ENCODE measurements at places on chromosomes 4 and X. TPM values are rescaled to one million over a fixed set of nuclear protein-coding genes. Genes with fewer than 3 reads are reported as not detected.
A peak's percentile ranks its signal among the peaks of the same experiment; 100 is the strongest.

Gene ZCCHC12
- 0.94 TPM for total RNA-seq

Gene TLR7
- not detected for total RNA-seq

Gene CLNK
- total RNA-seq: not detected

Gene EGFL6
- total RNA-seq: 0.96 TPM

Gene BST1
- total RNA-seq: 1.9 TPM

Gene PAGE5
- total RNA-seq: not detected

- no peak overlapping the region for H3K27ac ChIP-seq
- H3K4me1 ChIP-seq: peaks cover 2% of the 10 kb centered on the region
- peaks cover 25% of the 10 kb centered on the region for H3K36me3 ChIP-seq
- no peaks in the 10 kb centered on the region for H3K27me3 ChIP-seq
- H3K4me3 ChIP-seq: no peak overlapping the region
Observed at GRCh38 chr4:147674073-147674472, 9.9 kb downstream of the PRMT9 start.

GRCh38 chrX:21853578-21853977 lies 2.2 kb upstream of the YY2 start:
- H3K27me3 ChIP-seq: no peaks in the 10 kb centered on the region
- H3K27ac ChIP-seq: no peak overlapping the region
- no peaks in the 10 kb centered on the region for H3K4me1 ChIP-seq
- no peak overlapping the region for H3K4me3 ChIP-seq
- no peak for DNase-seq
- peaks cover 5% of the 10 kb centered on the region for H3K36me3 ChIP-seq

- no peaks in the 10 kb centered on the region for H3K36me3 ChIP-seq
- H3K4me1 ChIP-seq: no peaks in the 10 kb centered on the region
- H3K4me3 ChIP-seq: no peak overlapping the region
- DNase-seq: no peak
- no peaks in the 10 kb centered on the region for H3K27me3 ChIP-seq
Observed at GRCh38 chr4:140935254-140935653, 179.1 kb upstream of the TBC1D9 start.

DNA sequence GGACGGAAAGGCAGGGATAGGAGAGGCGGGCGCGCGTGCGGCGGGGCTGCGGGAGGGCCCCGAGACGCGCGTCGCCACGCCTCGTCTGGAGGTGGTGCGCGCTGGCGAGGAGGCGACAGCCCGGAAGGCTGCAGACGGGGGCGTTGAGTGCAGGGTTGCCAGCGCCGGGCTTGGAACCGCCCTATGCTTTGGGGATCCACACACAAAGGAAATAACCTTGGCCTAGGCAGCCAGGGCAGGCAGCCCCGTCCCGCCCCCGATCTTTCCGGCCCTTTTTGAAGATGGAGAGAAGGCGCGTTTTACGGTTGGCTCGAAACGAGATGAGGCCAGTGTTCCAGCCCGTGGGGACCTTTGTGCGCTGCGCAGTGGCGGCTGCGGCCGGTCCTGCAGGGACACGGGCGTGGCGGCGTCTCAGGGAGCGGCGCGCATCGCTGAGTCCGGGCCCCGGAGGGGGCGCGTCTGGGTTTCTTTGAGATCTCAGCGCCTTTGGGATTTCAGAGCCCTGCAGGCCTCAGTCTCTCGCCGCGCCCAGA lies 50.8 kb upstream of the TRIM2 start:
- no peak overlapping the region for H3K27ac ChIP-seq
- H3K4me3 ChIP-seq: peak overlapping the region; percentile 78
- no peaks in the 10 kb centered on the region for H3K36me3 ChIP-seq
- H3K27me3 ChIP-seq: peaks cover 71% of the 10 kb centered on the region
- peak; percentile 68 for DNase-seq

DNA sequence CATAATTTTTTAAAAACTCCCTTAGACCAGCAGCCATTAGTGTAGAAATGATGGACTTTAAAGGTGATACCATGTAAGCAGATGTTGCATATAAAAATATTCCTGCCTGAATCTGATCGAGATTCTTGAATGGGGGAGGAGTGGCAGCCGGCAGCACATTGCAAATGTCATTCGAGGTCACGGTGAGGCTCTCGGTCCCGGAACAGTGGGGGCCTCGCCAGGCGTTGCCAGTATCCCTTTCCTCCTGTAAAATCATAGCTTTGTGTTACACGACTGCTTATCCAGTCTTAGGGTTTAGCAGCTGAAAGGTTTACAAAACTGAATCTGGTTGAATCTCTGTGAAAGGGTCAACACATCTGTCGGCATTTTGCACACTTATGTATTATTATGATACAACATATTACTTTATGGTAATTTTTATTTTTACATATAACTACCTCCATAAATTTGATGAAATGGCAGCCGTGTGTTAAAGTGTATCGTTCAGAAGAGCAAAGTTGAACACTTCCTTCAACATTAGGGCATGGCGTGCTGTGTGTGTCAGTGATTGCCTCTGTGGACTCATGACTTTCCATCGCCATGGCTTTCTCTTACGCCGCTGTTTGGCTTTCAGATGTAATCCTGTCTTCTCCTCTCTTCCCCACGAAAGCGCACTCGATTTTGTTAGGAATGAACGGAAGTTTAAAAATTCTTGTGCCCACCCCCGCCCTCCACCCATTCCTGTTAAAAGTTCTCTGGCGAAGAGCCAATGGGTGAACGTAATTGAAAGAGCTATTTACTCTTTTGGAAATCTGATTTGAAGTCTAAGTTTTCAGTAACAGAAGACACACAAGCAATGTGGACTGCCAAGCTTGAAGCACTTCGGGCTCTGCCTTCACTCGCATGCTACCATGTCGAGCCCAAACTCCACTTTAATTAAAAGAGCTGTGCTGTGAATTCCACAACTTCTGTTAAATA lies 114.8 kb downstream of the STOX2 start:
- 0 out of 2 replicates have a peak overlapping the region, but pooled peaks have one; percentile 8 for H3K27ac ChIP-seq
- DNase-seq: no peak
- H3K4me3 ChIP-seq: no peak overlapping the region
- peaks cover 9% of the 10 kb centered on the region for H3K36me3 ChIP-seq
- peaks cover 15% of the 10 kb centered on the region for H3K4me1 ChIP-seq

GRCh38 chr4:23736466-23736865 lies 153.4 kb downstream of the PPARGC1A start:
- no peaks in the 10 kb centered on the region for H3K36me3 ChIP-seq
- no peak overlapping the region for H3K4me3 ChIP-seq
- DNase-seq: no peak
- H3K27ac ChIP-seq: no peak overlapping the region

GRCh38 chr4:10554694-10555093 lies 97.5 kb upstream of the ZNF518B start:
- no peak overlapping the region for H3K27ac ChIP-seq
- peak; percentile 56 for DNase-seq

DNA sequence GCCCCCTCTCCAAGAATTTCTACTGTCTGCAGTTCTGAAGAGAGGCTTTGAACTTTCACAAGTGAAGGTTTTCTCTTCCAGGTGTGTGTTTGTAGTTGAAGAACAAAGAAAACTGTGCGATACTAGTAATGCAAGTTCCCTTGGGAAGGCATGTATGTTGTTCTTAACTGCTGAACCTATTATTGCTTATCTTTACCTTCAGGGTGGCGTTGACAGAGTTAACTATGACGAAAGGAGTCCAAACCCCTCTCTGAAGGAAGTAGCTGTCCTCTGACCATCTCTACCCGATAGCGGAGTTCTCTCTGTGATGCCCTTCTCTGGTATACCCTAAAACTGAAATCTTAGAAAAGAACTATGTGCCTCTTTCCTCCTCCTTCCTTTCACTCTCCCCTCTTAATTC lies 79.9 kb downstream of the TSPAN7 start:
- H3K27ac ChIP-seq: no peak overlapping the region
- no peaks in the 10 kb centered on the region for H3K36me3 ChIP-seq
- H3K4me3 ChIP-seq: no peak overlapping the region
- DNase-seq: no peak

DNA sequence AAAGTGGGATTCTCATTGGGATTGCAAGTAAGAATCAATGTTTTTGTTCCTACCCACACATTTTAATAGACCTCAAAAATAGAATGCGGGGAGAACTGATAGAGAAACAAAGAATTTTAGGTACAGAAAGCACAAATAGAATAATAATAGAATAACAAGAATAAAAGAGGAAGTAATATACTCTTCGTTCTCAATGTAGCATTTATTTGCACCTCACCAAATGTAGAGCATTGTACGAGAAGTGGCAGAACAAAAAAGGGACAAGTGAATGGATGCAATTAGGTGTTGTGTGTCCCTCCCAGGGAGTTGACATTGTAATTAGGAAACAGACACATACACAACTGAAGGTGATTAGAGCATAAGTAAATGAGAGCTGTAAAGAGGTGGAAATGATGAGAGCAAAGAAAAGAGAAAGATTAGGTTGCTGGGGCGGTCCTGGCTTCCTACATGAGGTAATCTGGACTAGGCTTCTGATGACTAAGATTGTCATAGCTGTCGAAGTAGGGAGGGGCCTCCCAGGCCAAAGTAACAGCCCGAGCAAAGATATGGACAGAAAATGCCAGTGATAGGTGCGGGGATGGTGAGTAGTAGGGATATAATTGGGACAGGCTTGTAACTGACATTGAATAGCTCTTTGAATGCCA lies 10.4 kb downstream of the RAB9A start:
- no peak overlapping the region for H3K27ac ChIP-seq
- no peaks in the 10 kb centered on the region for H3K36me3 ChIP-seq
- no peaks in the 10 kb centered on the region for H3K27me3 ChIP-seq
- no peak overlapping the region for H3K4me3 ChIP-seq

- peaks cover 81% of the 10 kb centered on the region for H3K27me3 ChIP-seq
- DNase-seq: no peak
- H3K4me3 ChIP-seq: no peak overlapping the region
- peaks cover 14% of the 10 kb centered on the region for H3K4me1 ChIP-seq
Observed at GRCh38 chr4:41885456-41885855, 49.8 kb upstream of the TMEM33 start.

DNA sequence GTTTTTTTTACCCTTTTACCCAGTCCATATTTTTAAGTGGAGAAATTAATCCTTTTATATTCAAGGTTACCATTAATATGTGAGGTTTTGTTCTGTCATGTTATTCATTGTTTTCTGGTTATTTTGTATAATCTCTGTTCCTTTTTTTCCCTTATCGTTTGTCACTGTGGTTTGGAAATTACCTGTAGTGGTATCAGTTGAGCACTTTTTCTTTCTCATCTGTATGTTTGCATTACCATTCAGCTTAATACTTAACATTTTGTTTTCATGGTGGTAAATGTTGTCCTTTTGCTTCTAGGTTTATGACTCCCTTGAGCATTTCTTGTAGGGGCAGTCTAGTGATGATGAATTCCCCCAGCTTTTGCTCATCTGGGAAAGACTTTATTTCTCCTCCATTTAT lies 6.6 kb downstream of the ETDC start:
- no peak overlapping the region for H3K4me3 ChIP-seq
- peaks cover 2% of the 10 kb centered on the region for H3K4me1 ChIP-seq

DNA sequence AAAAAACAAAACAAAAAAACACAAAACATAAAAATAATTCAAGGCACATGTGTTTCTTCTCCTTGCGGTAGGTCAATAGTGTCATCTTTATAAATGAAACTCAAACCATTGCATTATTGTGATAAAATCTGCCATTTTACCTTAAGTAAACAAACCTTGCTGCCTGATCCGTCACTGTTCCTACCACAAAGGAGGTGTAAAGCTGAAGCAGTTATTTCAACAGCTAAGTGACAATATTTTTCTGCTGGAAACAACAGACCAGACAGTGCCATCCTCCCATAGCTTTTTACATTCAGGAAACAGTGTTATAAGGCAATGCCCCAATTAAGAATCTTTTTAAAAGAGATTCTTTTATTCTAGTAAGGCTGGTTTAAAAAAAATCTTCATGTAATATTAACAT lies 242.7 kb downstream of the PPP1R2C start:
- H3K36me3 ChIP-seq: no peaks in the 10 kb centered on the region
- no peak overlapping the region for H3K27ac ChIP-seq
- H3K4me1 ChIP-seq: no peaks in the 10 kb centered on the region
- no peak overlapping the region for H3K4me3 ChIP-seq
- H3K27me3 ChIP-seq: no peaks in the 10 kb centered on the region

- no peak for DNase-seq
- no peak overlapping the region for H3K4me3 ChIP-seq
- H3K27ac ChIP-seq: no peak overlapping the region
- H3K36me3 ChIP-seq: peaks cover 7% of the 10 kb centered on the region
Observed at GRCh38 chr4:24809815-24810405, 14.5 kb downstream of the SOD3 start.

- DNase-seq: no peak
- H3K36me3 ChIP-seq: no peaks in the 10 kb centered on the region
- H3K27ac ChIP-seq: no peak overlapping the region
- no peak overlapping the region for H3K4me3 ChIP-seq
- no peaks in the 10 kb centered on the region for H3K27me3 ChIP-seq
Observed at GRCh38 chrX:110748256-110748806, 47.3 kb downstream of the CHRDL1 start.

GRCh38 chrX:13875572-13875971 lies 58.7 kb upstream of the GPM6B start:
- no peak overlapping the region for H3K27ac ChIP-seq
- no peak for DNase-seq
- peaks cover 48% of the 10 kb centered on the region for H3K4me1 ChIP-seq
- H3K27me3 ChIP-seq: no peaks in the 10 kb centered on the region

DNA sequence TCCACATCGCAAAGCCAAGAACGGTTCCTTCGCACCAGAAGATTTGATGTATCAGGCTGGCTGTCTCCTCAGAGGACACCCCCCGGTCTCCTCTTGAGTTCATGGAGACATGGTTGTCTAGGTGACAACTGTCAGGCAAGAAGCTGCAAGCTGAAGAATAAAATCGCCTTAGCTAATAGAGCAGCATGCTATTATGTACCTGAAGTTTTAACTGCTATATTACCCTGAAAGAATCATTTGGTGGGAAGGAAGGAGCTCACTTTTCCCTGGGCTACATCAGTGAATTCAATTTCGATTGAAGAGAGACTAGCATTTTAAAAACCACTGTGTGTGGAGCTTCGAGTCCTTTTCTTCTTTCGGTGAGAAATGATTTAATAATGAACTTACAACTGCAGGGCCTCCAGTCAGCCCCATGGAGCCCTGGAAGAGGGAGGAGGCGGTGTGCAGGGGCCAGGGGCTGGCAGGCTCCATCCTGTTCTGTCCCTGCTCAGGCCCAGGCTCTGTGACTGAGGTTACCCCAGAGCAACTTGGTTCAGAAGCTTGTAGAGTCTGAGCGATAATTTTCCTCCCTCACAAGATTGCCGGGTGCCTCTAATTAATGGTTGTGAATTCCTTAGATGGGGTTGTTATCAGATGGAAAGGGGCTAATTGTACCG lies 191.3 kb downstream of the MID1IP1 start:
- H3K27ac ChIP-seq: no peak overlapping the region
- DNase-seq: no peak

DNA sequence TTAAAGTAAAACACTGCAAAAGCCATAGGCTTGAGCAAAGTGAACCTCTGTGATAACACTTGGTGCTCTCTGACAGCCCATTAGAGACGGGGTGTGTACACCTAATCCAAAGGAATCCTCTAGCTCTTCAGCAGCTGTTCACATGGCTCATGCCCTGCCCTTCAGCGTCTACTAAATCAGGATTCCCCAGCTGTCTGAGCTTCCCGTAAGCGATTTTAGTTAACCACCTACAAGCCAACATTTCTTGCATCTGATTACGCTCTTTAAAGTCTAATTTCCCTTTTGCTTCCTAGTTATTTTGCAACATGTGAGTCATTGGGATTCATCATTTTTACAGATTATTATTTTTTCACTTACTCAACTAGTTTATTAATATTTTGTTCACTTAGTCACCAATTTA lies 6.5 kb downstream of the DMD start:
- H3K27ac ChIP-seq: no peak overlapping the region
- H3K4me3 ChIP-seq: no peak overlapping the region
- no peak for DNase-seq
- no peaks in the 10 kb centered on the region for H3K27me3 ChIP-seq
- H3K36me3 ChIP-seq: no peaks in the 10 kb centered on the region

Data from WTC11 (cell line).